ENCODE measurements at places on chromosomes 2 and 18. TPM values are rescaled to one million over a fixed set of nuclear protein-coding genes. Genes with fewer than 3 reads are reported as not detected.

DNA sequence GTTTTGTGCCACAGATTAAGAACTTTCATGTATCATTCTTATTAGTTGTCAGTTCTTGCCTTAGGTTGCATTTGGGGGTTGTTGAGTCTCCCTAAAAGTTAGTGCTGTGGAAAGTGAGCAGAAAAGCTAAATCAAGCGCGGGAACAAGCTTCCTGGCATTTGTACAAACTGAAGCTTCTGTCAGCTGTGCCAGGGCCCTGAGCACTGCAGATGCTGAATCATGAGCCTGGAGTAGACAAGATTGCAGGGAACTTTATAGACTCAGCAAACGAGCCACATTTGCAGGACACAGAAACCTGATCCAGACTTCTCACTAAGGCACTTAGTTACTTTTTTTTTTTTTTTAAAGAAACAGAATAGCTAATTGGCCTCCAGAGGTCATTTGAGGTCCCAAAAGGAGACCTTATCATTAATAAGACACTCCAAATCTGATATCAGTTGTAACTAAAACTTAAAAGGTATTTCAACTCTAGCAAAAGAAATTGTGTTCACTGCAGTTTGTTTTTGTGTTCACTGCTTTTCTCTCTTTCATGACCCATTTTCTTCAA, 88.7 kb downstream of the ADAM23 start:
- no peak for DNase-seq

DNA sequence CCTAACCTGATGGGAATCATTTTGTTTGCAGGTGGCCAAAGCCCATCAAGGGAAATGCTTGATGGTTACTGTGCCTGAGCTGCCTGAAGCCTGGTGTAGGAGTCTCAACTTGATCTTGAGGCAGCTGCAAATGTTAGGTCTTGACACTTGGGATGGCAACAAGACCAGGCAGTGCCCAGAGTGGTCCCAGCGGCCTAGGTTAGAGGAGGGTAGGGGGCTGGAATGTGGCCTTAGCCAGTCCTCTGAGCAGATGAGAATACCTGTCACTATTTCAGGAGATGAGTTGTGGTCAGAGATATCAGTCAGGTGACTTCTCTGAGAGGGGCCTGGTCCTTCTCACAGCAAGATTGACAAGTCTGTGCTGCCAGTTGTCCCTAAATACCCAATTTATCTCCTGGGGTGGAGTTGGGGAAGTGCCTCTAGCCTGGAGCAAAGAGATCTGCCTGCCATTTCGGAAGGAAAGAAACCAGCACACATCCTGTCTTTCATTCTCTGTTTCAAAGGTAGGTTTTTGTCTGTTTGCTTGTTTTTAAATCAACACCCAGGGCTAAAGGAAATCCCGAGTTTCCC, 13.4 kb downstream of the SPTBN1 start:
- DNase-seq, result peak; percentile 50

DNA sequence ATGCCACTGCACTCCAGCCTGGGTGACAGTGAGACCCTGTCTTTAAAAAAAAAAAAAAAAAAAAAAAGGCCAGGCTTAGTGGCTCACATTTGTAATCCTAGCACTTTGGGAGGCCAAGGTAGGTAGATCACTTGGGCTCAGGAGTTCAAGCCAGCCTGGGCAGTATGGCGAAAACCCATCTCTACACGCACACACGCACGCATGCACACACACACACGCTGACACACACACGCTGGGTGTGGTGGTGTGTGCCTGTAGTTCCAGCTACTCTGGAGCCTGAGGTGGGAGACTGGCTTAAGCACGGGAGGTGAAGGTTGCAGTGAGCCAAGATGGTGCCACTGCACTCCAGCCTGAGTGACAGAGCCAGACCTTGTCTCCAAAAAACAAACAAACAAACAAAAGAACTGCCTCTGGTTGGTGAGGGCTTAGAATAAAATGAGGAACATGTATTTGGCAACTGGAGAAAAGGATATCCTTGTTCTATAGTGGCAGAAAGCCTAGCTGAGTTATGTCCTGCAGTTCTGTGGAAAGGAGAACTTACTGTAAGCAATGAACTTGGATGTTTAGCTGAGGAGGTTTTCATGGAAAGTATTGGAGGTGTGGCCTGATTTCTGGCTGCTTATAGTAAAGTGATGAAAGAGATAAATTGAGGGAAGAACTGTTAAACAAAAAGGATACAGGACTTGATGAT, 34.0 kb downstream of the HAT1 start:
- DNase-seq, result no peak

DNA sequence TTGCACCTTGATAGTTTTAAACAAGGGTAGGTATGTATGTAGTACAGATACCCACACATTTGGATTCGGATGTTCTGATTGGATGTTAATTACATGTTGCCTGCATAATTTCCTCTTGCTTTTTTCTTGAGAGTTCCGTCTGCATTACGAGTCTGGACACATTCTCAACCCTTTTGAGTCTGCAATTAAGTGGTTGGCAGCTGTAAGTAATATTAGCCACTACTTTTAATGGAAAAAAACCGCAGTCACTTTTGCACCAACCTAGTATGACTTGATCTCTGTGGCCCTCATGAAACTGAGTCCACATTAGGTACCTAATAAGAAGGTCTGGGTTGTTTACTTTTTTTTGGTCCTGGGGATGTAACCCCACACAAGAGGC, 217.3 kb downstream of the VAPA start:
- DNase-seq, result no peak

DNA sequence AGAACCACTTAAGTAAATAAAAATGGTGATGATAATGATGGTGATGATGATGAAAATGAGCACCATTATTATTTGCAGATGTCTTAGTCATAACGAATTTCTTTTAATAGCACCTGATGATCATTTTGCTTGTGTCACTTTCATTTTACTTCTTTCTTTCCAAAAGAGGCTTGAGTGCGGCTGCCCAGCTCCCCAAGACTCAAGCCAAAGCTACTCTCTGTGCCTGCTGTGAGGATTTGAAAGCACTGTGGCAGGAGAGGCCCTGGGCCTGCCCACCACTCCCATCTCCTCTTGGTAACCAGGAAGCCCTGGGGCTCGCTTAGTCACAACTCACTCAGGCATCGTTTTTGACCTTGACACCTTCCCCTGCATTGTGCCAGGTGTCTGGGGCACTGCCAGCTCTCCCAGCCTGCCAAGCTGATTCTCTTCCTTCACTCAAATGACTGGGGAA, 41.2 kb downstream of the RPL37A start:
- no peak for DNase-seq

PRKAG3 gene
- total RNA-seq, result not detected

GRCh38 chr2:241970716-241971115, 101.2 kb downstream of the RTP5 start:
- no peak for DNase-seq

GRCh38 chr2:142220901-142221300, 90.1 kb upstream of the LRP1B start:
- DNase-seq, result peak; percentile 11

GRCh38 chr18:32021756-32022564, 3.3 kb downstream of the RNF125 start:
- no peak for DNase-seq

- DNase-seq, result no peak
These were observed 43.7 kb upstream of the NEB start for GRCh38 chr2:151777935-151778334.

GRCh38 chr2:195562570-195563566, 94.2 kb upstream of the SLC39A10 start:
- peak; percentile 21 for DNase-seq

GRCh38 chr2:115584507-115584906, 1142.1 kb downstream of the DPP10 start:
- no peak for DNase-seq

GCA gene
- 78.1 TPM for total RNA-seq

DNA sequence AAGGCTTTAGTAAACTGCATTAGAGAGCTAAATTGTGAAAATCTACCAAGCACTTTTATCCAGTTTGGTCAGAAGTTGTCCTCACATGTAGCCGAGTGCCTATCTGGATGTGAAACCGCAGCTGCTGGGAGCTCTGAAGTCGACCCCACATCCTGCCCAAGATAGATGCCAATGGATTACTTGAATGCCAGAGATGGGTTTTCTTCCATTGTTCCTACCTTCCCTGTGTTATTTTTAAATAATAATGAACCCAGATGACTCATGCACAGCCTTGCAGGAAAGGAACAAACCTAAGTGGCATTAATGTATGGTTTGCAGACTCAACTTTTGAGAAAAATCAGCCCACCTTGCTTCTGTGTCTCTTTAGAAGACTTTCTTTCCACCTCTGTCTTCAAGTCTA, 408.5 kb downstream of the FBXO15 start:
- peak; percentile 31 for DNase-seq

DNA sequence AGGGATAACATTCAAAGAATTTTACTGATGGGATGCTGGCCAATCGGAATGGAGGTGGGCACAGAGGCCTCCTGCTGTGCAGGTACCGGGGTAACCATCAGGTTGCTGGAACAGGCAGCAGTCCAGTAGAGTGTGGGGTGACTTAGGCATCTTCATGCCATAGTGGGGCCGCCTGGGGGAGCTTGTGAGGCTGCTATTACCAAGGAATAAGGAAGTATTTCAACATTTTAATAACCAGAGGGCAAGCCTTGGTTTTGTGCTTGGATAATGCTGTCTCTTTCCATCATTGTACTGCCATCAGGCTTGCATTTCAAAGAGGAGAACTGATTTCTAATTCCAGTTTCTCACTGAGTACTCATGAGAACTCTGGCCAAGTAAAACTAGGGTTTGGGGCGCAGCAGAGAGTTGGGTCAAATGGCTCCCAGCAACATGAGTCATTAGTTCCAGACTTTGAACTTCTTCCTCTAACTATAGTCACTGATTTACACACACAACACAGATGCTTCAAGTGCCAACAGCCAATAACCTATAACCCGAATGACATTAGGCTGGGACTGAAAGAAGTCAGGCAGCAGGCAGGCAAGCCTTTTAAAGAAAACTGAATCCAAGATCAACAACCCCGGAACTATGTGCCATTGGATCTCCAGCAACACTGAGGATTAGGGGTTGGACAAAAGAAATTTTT, 56.1 kb upstream of the FHL2 start:
- DNase-seq, result peak; percentile 44

PUM2 gene
- total RNA-seq, result 27.3 TPM

- no peak for DNase-seq
These were observed 1311.1 kb upstream of the NRXN1 start for GRCh38 chr2:52343010-52343409.

MOGAT1 gene
- not detected for total RNA-seq

DNA sequence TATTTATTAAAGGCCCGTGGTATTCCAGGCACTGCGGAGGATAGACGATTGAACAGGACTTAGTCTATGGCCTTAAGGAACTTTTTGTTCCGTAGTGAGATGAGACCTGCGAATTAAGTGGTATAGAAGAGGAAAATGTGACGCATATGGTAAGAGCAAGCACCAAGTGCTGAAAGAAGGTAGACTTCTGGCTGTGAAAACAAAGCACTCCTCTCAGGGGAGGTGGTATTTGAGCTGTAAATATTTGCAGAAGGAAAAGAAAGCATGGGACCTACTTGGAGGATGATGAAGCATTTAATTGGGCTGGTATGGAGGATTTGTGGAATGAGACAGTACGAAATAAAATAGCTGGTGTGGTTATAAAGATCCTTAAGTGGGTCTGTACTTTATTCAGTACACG, 62.5 kb downstream of the GPR39 start:
- DNase-seq, result no peak

- no peak for DNase-seq
These were observed 43.7 kb downstream of the FSIP2 start for GRCh38 chr2:185782223-185782769.

GRCh38 chr2:1995987-1996386, 251.7 kb upstream of the PXDN start:
- no peak for DNase-seq

DNA sequence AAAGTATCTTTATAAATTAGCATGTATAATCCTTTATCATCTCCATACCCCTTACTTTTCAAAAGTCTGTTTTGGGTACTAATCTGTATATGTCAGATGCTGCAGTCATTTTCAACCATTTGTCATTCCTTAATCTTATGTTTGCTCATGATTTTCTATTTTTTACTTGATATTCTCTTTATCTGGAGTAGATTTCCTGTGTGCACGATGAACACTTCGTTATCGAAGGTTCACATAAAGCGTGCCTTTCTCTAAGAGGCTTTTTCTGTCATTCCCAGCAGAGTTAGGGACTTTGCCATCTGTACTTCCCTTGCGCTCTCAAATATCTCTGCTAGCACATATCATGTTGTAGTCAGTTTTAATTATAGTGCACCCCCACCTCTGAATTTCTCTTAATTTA, 123.2 kb downstream of the BIRC6 start:
- no peak for DNase-seq
